ENCODE measurements at places on chromosomes 1 and 21.

GRCh38 chr1:48069662-48070395 lies 72.6 kb upstream of the TRABD2B start:
- no peak for DNase-seq

DNA sequence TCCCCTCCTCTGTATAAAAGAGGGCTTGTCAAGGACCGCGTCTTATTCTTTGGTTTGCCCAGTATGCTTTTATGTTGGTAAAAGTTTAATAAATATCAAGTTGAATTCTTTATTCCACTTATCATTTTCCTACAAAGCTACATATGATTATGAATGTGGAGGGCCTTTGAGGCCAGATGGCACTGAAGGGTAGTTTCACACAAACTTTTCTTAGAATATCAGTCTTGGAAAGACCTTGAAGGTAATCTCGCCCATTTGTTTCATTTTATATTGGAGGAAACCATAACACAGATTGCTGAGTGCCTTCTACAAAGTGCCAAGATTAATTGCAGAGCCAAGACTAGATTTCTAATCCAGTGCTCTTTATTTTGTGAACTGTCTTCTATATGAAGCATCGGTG lies 5.8 kb upstream of the FUBP1 start:
- DNase-seq: no peak

GRCh38 chr1:205041998-205042910 lies 758 bp upstream of the CNTN2 start:
- peak; percentile 86 for DNase-seq

DNA sequence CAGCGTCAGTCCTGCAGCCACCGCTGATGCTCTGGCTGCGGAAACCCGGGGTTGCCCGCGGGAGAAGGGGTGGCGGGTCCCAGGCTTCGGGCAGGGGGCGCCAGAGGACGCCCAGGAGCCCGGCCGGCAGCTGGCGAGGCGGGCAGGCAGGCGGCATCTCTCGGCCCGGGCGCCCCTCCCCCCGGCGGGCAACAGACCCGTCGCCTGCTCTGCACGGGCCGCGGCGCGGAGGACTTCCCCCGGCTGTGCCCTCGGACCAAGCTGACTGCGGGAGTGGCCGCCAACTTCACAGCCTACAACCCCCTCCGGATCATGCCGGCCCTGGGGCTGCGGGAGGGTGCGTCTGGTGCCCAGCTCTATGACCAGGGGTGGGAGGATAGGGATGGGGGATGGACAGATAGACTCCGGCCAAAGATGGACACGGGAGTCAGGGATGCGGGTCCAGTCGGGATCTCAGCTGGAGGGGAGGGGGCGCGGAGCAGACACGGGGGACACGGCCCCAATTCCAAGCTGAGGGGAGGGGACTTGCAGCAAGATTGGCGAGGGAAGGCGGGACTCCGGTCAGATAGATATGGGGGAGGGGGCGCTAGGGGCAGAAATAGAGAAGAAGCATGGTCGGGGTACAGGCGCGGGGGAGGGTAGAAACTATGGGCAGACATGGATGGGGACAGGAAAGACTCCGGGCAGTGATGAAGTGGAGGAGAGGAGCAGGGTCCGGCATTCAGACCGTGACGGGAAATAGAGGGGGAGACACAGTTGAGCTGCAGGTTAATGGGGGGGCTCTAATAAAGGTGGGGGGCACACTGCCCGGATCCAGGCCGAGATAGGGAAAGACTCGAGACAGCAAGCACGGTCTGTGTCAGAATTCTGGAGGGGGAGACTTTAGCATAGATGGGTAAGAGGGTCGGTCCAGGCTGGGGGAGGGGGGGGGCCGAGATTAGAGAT lies 1.1 kb downstream of the ADGRB2 start:
- peak; percentile 58 for DNase-seq

Measured in DMS 273 treated with DMSO at 0.1 percent for 48 hours (cell line).